NB4 (cell line): ENCODE measurements at places on chromosomes 2 and 18.

GRCh38 chr2:225932811-225933413 lies 533.4 kb downstream of the NYAP2 start:
- DNase-seq, result no peak

GRCh38 chr2:218193701-218194100 lies 23.3 kb upstream of the ARPC2 start:
- DNase-seq, result no peak

GRCh38 chr2:31812051-31812798 lies 198.6 kb downstream of the MEMO1 start:
- DNase-seq, result peak; percentile 67

DNA sequence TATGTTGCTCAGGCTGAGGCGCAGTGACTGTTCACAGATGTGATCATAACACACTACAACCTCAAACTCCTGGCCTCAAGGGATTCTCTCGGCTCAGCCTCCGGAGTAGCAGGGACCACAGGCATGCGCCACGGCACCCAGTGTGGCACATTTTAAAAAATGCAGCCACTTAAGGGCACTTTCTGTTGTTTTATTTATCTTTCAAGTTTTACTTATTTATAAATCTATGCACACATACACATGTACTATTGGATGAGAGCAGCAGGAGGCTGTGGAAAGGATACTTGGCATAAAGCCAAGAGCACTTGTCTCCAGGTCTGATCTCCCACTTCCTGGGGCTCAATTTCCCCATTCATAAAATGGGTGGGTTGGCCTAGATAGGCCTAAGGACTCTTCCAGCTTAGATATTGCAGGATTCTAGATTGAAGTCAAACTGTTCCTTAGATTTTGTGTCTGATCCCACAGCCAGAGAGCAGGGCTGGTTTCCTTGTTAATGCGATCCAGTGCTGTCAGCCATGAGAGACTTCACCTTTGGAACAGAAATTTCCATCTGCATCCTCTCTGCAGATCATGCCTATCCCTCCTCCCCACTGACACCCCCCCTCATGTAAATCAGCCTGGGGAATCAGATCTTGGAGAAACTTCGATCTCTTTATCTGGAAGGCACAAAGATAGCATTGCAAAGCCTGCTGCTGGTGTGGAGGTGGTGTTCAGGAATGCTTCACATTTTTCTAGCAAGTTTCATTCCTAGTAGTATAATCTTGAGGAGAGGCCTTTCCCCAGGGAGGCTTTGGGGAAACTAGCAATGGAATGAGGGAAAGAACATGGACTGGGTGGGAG lies 24.7 kb downstream of the PCBP1 start:
- DNase-seq, result no peak

DNA sequence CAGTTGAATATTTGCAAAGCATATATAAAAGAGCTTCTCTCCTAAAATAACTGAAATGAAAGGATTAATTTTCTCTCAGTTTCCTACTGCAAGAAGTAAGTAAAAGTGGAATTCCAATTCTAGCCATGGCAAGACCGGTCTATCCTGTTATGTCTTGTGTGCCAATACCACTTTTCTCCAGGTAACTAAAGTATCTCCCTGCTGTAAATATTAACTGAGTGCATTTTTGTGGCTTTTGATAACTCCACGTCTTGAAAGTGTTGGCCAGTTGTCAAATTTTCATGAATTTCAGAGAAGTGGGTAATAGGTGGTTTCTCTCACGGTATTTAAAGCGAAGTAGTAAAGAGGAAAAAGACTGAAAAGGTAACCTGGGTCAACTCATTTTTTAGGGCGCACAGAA lies 225.9 kb downstream of the NEDD4L start:
- no peak for DNase-seq

GRCh38 chr18:68764016-68764415 lies 33.9 kb upstream of the CCDC102B start:
- DNase-seq, result no peak

GRCh38 chr18:13321923-13322322 lies 103.4 kb downstream of the LDLRAD4 start:
- DNase-seq, result no peak
